ENCODE measurements at places on chromosomes 1 and 21.

DNA sequence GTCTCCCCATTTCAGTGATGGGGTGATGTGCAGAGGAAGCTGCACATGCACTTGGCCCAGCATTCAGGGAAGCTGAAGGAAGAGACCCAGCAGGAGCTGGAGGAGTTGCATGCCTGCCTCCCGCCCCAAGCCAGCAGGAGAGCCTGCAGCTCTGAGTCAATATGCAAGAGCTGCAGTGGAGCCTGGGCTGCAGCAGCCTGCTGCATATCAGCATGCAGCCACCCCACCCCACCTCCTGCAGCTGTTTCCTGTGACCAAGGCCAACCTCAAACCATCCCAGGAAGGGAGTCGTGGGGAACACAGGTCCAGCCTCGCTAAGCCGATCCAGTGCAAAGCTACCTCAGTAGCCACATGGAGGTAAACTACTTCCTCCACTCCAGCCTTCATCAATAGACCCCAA lies 18.9 kb downstream of the AGT start:
- no peak for DNase-seq

DNA sequence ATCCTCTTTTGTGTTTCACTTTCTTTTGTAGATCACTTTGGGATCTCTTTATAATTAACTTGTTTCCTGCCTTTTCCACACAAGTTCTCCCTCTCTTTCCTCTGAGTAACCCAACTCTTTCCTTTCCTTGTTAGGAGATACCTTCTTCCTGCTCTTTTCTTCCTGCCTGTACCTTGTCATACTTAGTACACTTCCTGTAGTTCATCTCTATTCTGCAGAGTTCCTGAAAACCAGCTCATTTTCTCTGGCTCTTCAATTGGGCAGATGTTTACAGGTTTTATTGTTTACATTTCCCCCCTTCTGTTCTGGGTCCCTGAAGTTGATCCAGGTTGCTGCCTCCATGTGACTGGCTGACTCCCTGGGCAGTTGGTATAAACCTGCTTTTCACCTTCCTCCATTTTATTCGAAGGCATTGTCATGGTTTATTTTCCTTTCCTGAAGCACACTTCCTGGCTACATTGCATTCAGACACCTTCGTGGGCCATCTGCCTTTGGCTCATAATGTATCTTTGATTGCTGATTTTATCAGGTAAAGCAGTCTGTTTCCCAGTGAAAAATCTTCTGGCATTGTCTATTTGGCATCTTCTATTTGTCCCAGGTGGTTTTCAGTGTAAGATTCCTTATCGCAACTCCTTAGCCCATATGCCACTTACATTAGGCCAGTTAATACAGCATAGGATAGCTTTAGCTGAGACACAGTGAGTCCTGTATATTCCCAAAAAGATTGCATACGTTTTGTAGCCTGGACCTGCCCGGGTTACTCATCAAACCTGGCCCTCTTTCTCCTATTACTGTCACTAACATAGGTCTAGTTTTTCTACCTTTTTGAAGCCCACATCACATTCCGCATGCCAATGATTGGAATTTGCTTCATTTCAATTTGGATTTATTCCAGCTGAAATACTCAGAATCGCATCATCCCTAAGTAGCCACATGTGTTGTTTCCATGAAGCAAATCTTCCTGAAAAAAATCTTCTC lies 15.4 kb downstream of the CTH start:
- DNase-seq: no peak

GRCh38 chr1:43505077-43505780 lies 25.5 kb upstream of the PTPRF start:
- no peak for DNase-seq

DNA sequence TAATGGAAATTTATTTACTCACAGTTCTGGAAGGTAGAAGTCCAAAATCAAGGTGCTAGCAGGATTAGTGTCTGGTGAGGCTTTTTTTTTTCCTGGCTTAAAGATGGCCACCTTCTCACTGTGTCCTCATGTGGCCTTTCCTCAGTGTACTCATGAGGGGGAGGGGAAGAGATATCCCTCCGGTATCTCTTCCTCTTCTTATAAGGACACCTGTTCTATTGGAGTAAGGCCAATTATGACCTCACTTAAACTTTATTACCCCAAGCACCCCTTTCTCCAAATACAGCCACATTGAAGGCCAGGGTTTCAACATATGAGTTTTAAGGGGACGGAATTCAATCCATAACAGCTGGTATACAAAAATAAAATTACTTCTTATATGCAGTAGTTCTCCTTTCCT lies 203.7 kb upstream of the C1orf87 start:
- no peak for DNase-seq

- no peak for DNase-seq
Measured at GRCh38 chr21:36487641-36488307, 7.9 kb upstream of the CLDN14 start.

DNA sequence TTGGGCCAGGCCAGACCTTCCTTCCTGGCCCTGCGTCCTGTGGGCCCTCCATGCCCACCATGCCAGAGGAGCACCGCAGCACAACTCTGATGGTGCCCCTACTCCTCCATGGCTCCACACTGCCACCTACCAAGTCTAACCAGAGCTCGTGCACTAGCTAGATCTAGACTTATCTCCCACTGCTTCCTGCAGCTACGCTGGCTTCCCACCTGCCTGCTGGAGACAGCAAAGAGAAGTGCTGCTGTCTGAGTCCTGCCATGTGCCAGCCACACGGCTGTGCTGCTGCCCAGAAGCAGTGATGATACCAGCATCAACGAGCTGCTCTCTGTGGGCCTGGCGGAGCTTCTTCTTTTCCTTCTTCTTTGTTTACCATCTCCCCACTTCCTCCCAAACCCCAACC lies 4.5 kb downstream of the GUCA2B start:
- no peak for DNase-seq

GRCh38 chr1:208601561-208601960 lies 357.4 kb upstream of the PLXNA2 start:
- no peak for DNase-seq

DNA sequence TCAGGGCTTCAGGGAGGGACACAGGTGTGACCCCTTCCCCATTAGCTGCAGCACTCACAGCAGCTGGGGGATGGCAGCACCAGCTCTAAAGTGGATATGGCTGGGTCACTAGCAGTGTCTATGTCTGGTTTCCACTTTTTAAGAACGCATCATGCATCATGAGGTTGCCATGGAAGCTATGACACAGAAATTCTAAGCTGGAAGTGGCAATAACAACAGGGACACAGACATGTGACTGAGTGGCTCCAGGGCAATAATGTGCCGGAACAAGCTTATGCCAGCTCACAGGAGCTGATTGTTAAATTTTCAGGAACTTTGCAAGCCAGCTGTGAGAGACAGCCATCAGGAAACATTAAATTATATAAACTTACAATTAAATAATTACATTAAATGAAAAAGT lies 51.2 kb upstream of the NFASC start:
- DNase-seq: no peak

DNA sequence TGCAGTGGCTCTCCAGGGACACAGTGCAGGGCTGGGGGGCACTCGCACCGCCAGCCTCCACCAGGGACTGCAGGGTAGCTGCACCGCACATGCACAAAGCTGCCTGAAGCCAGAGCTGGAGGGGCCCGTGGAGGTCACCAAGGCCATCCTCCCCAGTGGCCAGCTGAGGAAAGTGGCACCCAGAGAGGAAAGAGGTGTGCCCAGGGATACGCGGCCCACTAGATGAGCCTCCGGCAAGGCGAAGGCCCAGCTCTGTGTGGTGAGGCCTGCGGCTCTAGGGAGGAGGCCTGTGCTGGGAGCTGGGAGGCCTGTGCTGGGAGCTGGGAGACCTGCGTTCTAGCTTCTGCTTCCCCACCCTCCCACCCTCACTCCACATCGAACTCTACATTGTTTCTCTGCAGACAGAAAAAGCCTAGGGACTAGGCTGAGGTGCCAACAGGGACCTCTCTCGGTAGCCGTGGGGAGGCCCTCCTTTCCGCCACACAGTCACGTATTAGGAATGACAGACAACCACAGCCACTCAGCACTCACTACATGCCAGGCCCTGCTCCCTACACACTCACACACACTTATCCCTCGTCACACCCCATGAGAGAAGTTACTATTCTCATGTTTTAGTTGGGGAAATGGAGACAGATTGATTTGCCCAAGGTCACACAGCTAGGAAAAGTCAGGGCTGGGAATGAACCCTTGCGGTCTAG lies 921 bp upstream of the ASCL5 start:
- DNase-seq: no peak

GRCh38 chr1:197918807-197919345 lies 1.7 kb downstream of the LHX9 start:
- DNase-seq: no peak

GRCh38 chr1:51009381-51009780 lies 39.3 kb downstream of the CDKN2C start:
- DNase-seq: no peak

DNA sequence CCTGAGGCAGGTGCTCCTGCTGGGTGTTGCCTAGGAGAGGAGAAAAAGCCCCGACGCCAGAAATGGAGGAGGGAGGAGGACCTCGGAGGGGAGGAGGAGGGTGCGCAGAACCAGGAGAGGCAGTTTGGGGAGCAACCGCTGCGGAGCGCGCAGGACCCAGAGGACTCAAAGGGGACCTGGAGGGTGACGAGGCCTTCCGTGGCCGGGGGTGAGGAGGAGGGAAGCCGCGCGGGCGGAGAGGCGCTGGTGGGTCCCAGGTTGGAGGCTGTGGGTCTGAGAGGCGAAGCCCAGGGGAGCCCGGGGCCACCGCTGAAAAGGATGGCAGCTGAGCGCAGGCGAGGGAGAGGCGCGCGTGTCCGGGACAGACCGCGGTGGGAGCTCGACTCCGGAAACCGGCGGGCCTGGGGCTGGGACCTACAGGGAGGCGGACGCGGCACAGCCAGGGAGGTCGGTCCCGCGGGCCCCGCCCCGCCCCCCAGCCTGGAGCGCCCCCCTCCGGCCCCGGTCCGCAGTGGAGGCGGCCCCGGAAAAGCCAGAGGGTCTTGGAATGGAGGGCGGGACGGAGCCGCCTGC lies 15.1 kb downstream of the RNF223 start:
- peak; percentile 37 for DNase-seq

DNA sequence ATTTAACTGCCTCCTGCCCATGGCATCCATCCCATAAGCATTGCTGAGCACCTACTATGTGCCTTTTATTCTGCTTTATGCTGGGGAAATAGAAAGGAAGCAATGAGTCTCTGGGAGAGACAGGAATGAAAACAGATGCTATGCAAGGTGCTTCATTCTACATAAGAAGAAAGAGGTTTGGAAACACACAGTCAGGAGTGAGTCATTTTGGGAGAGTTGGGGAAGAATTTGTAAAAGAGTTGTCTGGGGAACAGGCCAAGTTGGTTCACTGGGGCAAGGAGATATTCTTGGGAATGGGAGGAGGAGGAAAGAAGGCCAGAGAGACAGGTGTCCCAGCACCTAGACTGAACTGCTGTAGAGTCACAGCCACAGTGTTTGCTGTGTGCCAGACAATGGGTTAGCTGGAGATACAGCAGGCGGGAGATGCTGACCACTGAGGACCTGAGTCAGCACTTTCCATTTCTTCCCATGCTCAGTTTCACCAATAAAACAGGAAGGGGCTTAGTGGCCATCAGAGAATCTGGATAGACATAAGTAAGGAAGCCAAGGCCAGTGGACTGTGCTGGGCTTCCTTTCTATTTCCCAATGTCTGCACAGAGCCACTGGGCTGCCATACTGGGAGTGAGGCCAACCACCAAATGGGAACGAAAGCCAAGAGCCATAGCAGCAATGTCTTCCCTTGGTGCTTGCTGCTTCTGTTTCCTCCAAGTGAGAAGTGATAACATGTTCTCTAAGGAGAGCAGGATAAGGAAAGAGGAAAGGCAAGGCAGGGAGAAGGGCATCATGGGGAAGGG lies 187.7 kb upstream of the USP24 start:
- no peak for DNase-seq

- DNase-seq: no peak
Measured at GRCh38 chr1:55445416-55445815, 230.3 kb upstream of the USP24 start.

DNA sequence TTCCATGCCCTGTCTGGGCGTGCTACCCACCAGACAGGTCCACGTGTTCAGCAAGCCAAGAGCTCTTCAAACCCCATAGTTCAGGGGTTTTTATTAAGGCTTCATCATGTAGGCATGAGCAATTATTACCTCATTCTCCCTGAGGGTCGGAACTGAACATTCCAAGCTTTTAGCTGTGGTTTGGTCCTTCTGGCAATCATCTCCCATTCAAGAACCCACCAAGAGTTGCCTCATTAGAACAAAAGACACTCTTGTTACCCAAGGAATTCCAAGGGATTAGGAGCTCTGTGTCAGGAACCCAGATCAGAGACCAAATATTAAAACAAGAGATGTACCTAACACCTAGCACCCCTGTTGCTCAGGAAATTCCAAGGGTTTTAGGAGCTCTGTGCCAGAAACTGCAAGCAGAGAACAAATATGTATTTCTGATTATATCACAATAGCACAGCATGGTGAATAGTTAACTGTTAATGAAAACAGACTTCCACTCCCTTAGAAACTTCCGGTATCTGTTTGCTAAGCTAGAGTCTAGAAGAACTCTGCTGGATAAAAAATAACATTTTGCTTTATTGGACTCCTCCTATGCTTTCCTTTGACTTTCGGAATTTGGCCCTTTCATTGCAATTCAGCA lies 201.2 kb upstream of the L1TD1 start:
- no peak for DNase-seq

DNA sequence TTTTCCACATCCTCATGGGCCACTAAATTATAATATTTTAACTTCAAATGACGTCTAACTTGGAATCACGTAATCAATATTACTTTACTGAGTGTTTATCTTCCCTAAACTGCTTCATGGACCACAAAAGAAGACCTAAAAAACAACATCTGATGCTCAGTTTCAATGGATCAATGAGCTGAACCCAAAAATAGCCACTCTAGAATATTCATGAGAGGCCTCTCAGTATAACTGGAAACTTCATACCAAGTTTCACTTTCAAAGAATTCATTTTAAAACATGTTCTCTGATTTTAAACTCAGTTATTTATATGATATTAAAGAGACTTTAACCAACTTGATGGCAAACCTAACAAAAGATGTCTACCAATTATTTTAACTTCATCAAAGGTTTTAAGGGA lies 23.7 kb upstream of the TIAM1 start:
- DNase-seq: no peak

GRCh38 chr1:243903895-243904294 lies 53.9 kb upstream of the AKT3 start:
- no peak for DNase-seq

- peak; percentile 13 for DNase-seq
Measured at GRCh38 chr1:244730153-244730933, 77.4 kb downstream of the DESI2 start.

- DNase-seq: no peak
Measured at GRCh38 chr1:232134365-232134764, 495.6 kb downstream of the SIPA1L2 start.

GRCh38 chr1:37850352-37850955 lies 8.9 kb downstream of the MTF1 start:
- DNase-seq: no peak

DNA sequence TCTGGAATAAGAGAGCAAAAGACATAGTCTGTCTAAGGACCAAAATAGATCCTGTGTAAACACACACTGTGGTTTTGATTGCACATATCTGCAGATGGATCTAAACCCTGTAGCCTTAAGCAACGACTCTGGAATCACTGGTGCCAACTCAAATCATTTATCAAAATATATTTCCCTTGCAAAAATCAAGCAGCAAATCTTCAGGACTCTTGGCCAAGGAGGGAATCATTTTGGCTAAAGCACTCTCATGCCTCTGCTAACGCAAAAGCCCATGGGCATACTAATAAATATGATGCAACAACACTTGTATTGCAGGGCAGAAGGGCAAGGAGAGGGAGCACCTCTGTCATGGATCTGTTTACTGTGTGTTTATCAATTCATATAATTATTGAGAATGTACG lies 155.4 kb upstream of the DUSP10 start:
- DNase-seq: no peak

GRCh38 chr1:180594723-180595122 lies 36.0 kb downstream of the OVAAL start:
- DNase-seq: no peak
